ENCODE measurements at places on chromosomes 7 and 10.

- DNase-seq = no peak
Observed at GRCh38 chr7:120966961-120967360, 16.4 kb downstream of the ING3 start.

DNA sequence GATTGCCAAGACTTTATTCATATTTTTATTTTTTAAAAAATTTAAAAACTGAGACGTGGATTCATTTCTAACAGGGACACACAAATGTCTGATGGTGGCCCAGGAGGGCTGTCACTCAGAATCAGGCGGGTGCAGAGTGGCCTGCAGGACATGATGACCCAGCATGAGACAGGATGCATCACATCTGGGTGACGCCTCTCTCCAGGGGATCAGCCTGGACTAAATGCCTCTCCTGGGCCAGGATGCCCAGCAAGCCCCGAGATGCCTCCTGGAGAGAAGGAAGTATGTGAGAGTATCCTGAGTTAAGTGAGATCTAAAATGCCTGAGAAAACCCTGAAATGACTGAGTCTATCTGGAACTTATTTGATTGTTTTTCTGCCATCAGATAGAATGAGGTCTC lies 16.9 kb upstream of the MTURN start:
- DNase-seq = no peak

DNA sequence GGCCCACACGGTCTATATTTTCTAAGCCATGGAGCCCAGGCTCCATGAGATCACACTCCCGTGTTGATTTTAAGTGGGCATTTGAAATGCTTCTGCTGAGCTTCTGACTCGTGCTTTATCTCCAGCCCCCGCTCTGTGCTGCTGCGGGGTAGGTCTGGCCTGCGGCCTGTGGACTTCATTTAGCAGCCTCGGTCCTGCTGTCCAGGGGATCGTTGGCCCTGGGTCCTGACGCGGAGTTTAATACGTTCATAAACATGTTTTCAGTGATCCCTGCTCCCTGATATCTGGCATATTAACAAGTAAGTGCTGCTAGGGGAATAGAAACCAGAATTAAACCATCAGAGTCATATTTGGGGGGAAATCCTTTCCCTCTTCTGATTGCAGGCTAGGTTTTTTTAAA lies 540.3 kb upstream of the MGMT start:
- DNase-seq = no peak

DNA sequence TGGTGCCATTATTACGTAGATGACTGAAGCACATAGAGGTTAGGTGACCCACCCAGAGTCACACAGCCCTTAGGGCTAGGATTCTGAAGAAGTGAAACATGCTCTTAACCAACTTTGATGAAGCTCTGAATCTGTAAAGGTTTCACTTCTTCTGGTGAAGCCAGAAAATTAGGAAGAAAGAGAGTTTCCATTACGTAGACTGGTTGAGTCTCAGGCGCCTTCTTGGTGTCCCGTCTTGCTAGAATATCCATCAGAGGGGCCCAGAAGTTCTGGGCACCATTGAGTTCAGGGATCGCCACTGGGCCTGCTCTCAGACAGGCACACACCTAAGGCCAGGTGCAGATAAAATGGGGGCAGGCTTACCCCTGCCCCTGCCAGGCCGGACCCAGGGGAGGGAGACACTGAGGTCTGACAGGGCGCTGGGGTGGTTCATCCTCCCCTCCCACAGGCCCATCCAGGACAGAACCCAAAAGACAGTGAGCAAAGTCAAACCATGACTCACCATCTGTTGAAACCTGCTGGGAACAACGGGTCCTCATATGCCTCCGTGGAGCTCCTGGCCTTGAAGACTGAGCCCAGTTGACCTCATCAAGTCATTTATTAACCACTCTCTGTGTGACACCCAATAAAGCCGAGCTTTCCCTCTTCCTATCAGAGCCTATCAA lies 33.2 kb downstream of the DRGX start:
- no peak for DNase-seq

GRCh38 chr10:133278577-133279265 lies 2.1 kb upstream of the ADAM8 start:
- no peak for DNase-seq

GRCh38 chr7:139682136-139683013 lies 95.4 kb downstream of the HIPK2 start:
- DNase-seq = peak; percentile 47

DNA sequence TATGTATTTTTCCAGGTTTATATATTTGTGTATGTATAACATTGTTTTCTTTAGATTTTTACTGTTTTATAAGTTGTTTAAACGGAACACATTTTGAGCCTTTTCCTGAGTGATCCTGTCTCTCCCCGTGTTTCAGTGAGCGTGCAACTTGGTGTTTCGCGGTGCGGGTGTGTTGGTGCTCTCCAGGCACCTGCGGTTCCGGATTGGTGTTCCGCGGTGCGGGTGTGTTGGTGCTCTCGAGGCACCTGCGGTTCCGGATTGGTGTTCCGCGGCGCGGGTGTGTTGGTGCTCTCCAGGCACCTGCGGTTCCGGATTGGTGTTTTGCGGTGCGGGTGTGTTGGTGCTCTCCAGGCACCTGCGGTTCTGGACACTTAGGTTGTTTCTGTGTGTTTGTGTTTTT lies 20.6 kb downstream of the DYNC2I1 start:
- no peak for DNase-seq

DNA sequence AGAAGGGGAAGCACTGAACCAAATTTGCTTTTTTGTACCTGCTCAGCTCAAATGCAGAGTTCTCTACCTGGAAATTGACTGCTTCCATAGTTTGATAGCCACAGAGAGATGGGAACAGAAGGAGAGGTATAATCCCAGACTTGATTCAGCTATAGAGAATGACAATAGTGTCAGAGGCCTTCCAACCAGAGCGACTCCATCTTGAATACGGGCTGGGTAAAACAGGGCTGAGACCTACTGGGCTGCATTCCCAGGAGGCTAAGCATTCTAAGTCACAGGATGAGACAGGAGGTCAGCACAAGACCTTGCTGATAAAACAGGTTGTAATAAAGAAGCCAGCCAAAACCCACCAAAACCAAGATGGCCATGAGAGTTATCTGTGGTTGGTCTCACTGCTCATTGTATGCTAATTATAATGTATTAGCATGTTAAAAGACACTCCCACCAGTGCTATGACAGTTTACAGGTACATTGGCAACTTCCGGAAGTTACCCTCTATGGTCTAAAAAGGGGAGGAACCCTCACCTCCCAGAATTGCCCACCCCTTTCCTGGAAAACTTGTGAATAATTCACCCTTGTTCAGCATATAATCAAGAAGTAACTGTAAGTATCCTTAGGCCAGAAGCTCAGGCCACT lies 42.7 kb upstream of the ATRNL1 start:
- no peak for DNase-seq

- DNase-seq = no peak
Observed at GRCh38 chr7:11584406-11585031, 247.5 kb downstream of the THSD7A start.

- DNase-seq = no peak
Observed at GRCh38 chr10:6074489-6075301, 12.5 kb upstream of the IL2RA start.

GRCh38 chr7:4479367-4480039 lies 202.6 kb upstream of the FOXK1 start:
- DNase-seq = peak; percentile 2

DNA sequence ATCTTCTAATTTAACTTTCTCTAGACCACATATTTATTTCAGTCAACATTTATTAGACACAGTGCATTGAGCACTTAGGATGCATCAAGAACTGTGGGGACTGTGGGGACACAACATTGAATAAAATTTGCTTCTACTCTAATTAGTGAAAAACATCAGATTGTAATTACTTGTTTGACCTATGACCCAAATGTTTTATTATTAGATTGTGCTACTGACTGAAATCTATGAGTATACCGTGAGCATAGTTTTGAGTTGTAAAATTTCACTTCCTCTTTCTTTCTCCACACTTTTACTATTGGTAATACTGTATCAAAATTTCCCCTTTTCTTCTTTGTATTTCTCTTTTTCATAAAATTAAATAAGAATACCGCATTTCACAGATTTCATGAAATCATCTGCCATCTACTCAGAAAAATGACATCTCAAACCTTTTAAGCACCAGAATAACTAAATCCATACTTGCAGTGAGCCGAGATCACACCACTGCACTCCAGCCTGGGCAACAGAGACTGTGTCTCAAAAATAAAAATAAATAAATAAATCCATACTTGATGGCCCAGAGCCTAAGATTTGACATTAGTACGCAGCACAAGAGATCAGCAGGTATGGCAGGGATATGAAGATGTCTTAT lies 25.4 kb upstream of the INPP5F start:
- no peak for DNase-seq

DNA sequence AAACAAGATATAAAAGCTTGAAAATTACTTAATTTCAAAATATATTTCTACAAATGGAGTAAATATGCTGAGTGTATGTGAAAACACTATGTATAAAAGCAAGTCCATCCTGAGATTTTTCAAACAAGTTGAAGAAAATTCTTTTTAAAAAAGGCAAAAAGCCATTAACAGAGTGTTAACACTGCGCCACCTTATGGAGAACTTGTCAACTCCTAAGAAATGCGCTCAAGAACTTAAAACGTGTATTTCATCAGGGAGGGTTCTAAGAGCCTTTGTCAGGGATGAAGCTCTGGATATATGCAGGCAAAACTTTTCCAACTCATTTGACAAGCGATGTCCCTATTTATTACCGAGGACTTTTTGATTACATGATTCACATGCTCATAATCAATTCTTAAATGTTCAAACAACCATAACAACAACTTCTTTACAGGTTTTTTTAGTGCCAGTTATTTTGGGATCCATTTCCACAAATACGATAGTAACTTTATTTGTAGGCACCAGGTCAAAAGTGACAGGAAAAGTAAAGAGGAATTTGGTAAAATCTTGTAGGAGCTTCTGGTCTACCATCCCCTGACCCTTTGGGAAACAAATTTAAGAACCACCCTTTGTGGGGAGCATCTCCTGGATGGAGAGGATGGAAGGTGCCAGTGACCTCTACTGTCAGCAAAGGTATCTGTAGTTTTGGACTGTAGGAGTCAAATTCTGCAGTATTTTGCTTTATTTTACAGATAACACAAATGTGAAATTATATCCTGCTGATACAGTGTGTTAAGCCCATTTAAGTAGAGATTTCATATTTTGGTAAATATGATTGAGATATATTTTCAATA lies 23.2 kb downstream of the CALCR start:
- no peak for DNase-seq

- DNase-seq = no peak
Observed at GRCh38 chr7:139825666-139826290, 3.3 kb upstream of the TBXAS1 start.
